Right ventricle myocardium superior (tissue), 1 donor: ENCODE measurements at places on chromosomes 5 and 9. TPM values are rescaled to one million over a fixed set of nuclear protein-coding genes. Genes with fewer than 3 reads are reported as not detected.
A peak's percentile ranks its signal among the peaks of the same experiment; 100 is the strongest.

DNA sequence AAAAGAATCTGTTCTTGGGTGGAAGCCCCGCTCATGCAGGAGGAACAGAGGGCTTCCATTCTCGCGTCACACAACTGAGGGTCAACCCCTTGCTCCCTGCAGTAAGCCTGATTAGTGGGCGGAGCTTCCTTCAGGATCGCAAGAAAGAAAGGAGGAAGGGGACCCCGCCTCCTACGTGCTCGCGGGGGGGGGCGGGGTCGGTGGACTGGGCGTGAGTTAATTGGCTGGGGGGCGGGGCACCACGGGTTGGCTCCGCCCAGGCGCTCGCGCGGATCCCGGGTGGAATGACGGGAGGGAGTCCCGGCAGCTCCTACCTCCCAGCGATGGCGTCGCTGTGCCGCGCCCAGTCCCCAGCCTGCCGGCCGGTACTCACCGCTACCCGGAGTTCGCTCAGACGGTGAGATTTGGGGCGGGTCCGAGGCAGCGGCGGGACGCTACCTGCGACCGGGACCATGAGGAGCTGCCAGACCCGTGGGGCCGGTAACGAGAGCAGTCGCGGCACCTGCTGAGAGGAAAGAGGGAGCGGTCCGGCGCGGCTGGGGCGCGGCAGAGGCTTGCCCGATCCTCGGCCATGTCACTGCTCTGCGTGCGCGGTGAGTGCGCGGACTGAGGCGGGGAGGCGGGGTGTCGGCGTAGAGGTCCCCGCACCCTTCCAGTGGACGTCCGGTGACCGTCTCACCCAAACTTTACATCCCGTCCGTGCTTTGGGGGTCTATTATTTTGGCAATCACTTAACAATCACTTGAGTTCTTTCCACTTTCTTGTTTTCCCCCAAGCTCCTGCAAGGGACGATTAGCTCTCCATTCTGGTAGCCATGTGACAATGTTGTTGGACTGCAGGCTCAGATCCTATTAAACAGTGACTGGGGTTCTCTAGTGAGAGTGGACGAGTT is at the start of gene UNC13B:
UNC13B (plus strand) TSS at position 297 of the 892 bp plus-strand sequence; CDS start at position 572, 275 bp downstream.
- DNase-seq, result peak; percentile 97

DNA sequence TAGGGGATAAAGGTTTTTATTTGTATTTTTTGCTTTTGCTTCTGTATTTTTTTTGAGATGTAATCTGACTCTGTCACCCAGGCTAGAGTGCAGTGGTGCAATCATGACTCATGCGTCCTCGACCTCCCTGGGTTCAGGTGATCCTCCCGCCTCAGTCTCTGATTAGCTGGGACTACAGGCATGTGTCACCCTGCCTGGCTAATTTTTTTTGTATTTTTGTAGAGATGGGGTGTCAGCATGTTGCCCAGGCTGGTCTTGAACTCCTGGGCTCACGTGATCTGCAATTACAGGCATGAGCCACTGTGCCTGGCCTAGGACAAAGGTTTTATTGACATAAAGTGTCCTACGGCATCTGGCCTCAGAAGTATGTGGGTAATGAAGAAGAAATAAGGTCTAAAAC is 297.1 kb upstream of the C9orf72 start:
- DNase-seq, result no peak

DNA sequence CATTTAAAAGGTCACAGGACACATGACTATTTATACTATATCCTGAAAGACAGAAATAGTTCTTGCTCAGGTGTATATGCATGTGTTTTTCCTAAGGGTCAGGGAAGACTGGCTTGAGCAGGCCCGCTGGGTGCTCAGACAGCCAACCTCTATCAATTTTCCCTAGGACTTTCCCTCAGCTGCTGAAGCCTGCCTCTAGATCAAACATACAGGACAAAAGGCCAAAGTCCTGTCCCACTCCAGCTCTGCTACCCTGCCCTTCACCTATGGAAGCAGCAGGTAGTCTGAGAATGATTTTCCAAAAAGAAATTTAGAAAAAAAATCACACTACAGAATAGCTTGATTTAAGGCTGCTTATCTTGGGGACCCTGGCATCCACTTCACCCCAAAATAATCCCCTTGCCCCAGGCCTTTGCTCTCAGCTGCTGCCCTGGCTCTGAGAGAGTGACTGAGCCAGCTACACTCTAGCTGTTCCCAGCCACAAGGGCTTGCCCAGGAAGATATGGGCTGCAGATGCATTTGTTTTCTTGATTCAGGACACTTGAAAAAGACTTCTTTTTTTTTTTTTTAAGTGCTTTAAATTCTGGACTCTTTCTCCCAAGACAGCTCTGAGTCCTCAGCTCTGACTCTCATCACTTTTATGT is 42.5 kb downstream of the KLHL3 start:
- DNase-seq, result no peak

DNA sequence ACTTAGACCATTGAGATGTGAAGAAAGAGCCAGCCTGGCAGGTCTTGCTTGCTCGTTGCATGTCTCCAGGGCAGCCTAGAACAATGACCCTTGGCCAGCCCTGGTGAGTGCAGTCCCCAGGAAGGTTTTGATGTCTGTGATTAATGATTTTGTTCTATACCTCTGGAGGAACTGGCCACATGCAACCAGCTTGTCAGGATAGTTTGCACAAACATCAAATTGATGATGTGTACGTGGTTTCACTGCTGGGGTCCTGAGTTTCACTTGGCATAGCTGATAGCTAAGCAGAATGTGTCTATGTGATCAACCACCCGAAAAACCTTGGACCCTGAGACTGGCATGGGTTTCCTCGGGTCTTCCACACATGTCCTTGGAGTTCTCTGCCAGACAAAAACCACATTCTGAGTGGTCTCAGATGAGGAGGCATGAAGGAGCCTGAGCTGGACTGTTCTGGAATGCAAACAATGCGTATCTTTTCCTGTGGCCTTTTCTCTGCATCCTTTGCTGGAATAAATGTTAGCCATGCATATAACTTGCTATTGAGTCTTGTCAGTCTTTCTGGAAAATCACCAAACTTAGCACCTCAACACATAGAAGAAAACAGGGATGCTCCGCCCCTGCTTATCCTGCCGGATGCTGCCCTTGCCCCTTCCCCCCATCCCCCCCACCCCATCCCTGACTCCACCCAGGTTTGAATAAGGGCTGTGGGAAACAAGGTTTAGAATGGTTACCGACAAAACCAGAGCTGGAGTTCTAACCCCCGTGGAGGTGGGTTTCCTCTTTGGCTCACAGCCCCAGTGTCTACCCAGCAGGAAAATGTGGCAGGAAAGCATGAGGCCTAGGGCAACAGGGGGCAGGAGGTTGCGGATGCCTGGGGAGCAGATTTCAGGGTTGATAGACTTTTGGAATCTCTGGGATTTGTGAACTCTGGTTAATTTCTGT is 50.1 kb upstream of the ANKRD33B start:
- no peak for DNase-seq

- peak; percentile 67 for DNase-seq
Observed at GRCh38 chr5:154756868-154757813, 2.0 kb downstream of the LARP1 start.

DNA sequence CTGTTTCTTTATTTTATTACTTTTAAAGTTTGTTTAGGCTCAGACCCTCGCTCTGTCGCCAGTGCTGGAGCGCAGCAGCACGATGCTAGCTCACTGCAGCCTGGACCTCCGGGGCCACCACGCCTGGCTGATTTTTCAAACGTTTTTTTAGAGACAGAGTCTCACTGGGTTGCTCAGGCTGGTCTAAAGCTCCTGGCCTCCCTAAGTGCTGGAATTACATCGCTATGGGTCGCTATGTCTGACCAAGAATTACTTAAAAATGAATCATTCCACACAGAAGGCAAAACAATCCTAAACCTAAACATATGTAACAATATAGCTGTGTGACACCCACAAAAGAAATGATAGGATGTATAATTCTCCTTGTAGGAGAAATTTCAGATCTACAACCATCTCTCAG is 86.9 kb upstream of the SIMC1 start:
- DNase-seq, result no peak

DNA sequence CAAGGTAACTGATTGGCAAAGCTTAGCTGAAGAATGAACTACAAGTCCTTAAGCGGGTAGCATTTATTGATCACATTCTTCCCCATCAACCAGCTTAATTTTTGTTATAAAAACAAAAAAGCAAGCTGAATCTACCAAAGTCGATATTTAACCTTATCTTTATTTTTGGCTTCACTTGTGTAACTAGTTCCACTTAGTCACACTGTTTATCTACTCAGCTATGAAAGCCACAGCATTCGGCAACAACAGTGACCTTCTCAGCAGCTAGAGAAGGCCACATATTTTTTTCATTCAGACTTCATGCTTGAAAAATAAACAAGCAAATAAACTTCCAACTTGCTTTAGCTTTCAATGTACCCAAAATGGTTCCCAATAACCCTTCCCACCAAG is 69.4 kb downstream of the KLHL3 start:
- DNase-seq, result no peak

DNA sequence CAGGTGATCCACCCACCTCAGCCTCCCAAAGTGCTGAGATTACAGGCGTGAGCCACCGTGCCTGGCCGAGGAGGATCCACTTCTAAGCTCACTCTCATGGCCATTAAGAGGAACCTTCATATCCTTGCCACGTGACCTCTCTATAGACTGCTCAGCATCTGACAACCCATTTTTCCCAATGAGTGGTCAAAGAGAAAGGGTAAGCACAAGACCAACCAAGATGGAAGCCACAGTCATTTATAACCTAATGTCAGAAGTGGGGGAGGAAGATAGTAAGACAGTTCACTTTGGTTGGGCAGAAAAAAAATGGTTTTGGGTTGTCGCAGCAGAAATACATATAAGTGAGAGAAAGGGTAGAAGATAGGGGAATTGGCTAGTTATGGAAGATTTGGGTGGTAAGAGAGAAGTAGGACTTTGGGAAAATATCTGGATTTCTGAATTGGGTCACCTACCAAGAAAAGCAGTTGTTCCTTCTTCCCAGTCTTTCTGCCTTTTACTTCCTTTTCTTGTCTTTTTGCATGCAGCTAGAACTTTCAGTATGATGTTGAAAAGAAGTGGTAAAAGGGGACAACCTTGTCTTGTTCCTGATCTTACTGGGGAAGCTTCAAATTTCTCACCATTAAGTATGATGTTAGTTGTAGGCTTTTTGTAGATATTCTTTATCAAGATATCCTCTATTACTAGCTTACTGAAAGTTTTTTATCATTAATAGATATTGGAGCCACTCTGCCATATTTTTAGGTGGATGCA is 15.6 kb downstream of the SNX2 start:
- no peak for DNase-seq

- no peak for DNase-seq
Observed at GRCh38 chr5:157225469-157226422, 40.2 kb upstream of the CYFIP2 start.

GRCh38 chr5:71993600-71993999 is 113.7 kb upstream of the MAP1B start:
- no peak for DNase-seq

DNA sequence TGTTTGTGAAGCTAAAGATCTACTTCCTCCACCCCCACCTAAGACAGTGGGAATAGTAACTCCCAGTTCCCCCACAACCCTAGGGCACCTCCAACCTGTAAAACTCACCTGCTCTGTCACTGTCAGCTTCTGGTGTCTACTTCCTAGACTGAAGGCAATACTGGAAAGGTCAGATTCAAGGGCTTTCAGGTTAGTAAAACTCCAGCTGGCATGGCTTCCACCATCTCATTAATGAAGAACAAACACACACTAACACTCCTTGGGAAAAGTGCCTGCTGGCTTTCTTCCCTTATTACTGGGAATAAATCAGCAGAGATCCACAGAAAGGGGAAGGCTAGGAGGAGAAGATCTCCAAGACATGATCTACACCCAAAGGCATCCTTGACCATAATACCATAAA is 109.9 kb downstream of the TMEM174 start:
- no peak for DNase-seq

DNA sequence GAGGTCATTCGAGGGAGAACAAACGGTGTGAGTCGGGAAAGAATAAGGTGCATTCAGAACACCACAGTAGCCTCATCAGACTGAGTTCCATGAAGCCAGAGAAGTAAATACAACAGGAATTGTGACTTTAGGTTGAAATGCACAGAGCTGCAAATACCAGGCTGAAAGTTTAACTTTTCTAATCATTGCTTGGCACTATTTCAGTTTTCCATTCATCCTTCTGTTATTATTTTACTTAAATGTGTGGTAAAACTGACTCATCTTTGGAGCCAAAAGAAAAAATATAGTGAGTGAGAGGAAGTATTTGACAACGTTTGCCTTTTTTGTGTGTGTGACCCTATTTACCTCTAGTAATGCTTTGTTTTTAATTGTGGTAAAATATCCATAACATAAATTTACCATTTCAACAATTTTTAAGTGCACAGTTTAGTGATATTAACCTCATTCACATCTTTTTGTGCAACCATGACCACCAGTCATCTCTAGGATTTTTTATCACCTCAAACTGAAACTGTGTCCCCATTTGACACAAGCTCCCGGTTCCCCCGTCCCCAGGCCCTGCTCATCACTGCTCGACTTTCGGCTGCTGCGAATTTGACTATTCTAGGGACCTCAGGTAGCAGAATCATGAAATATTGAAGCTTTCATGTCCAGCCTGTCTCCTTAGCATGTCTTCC is 166.8 kb downstream of the HSD17B3 start:
- DNase-seq, result no peak

- DNase-seq, result no peak
Observed at GRCh38 chr5:173236531-173237142, 1.6 kb upstream of the NKX2-5 start.

- no peak for DNase-seq
Observed at GRCh38 chr9:77305622-77306400, 128.5 kb downstream of the VPS13A start.

DNA sequence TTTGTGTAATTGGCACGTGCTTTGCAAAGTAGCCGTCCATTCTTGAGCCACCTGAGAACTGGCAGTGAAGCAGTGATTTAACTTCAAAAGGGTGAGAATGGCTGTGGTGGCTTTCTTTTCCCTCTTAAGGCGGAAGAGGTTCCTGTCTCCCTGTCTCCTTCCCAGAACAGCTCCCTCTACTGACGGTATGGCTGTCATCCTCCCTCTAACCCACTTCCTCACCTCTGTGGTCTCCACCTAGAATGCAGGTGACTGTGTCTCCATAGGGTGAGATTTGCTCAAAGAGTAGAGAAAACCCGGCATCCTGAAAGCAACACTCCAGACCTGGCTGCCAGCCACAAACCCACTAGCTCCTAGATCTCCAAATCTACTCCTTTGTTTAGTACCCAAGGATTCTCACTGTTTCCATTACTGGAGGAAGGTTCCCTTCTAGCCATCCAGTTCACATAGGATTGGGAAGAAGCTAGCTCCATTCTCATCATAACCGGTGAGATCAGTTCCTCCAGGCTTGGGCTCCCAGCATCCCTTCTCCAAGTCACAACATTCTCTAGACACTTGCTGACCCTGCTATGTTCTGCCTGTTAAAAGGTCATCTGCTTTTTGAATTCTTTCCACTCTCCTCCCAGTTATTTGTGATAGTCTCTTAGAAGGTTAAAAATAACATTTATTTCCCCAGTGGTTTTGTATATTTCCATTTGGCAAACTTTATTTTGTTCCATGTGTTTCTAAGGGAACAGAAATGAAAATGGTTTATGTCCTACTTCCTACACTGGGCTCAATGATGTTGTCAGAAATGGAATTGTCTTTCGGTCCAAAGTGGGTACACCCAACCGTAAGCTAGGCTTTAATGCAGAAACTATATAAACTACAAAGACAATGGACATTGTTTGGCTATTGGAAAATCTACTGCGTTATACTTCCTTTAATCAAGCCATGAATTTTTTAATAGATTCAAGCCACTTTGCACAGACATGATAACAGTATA is 269.4 kb downstream of the CWC27 start:
- DNase-seq, result no peak

Gene GPR151
- not detected for total RNA-seq

Gene SLCO6A1
- total RNA-seq, result not detected

Gene PCDHA1
- total RNA-seq, result not detected

Gene TRIM7
- total RNA-seq, result 10.8 TPM

Gene ZDHHC11
- 55.6 TPM for total RNA-seq

Gene HRCT1
- 7.4 TPM for total RNA-seq

Gene ACOT12
- not detected for total RNA-seq

Gene PCA3
- total RNA-seq, result not detected

Gene FGD3
- 2.7 TPM for total RNA-seq
